ENCODE measurements at places on chromosomes 3 and 15.

- DNase-seq, result no peak
Measured at GRCh38 chr3:48820612-48821324, 26.9 kb downstream of the PRKAR2A start.

DNA sequence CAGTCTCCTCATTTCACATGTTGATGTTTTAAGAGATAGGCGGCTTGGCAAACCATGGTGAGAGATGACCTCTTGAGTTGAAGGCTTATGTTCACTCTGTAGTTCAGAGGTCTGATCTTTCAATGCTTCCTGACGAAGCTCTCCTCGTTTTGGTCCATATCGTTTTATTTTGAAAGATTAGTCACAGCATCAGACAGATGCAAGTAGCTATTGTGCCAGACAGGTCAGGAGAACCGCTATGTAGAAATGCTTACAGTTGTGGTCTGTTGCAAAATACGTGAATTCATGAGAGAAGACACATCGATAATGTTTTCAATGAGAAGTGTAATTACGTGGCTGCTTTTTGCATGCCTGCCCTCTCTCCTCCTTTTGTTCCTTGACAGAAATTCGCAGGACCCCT lies 47.5 kb downstream of the CHL1 start:
- DNase-seq, result no peak

GRCh38 chr3:185423178-185423577 lies 60.2 kb downstream of the MAP3K13 start:
- DNase-seq, result no peak

GRCh38 chr3:143375698-143376097 lies 256.1 kb downstream of the CHST2 start:
- no peak for DNase-seq

DNA sequence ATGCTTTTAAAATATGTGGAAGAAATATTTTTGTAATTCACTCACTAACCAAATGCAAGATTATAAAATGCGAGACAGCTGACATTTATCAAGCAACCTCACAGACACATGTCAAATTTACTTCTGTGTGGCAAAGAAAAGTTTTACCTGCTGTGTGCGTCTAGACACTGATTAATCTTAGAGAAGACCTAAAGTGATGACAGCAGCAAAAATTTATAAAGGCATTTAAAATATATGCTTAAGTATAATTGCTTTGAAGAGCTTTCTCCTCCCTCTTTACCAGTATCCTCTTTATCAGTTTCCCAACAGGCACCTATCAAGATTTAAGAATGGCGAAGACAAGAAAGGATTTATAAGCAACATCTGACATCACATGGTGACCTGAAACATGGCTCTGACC lies 37.3 kb downstream of the UBP1 start:
- DNase-seq, result no peak

DNA sequence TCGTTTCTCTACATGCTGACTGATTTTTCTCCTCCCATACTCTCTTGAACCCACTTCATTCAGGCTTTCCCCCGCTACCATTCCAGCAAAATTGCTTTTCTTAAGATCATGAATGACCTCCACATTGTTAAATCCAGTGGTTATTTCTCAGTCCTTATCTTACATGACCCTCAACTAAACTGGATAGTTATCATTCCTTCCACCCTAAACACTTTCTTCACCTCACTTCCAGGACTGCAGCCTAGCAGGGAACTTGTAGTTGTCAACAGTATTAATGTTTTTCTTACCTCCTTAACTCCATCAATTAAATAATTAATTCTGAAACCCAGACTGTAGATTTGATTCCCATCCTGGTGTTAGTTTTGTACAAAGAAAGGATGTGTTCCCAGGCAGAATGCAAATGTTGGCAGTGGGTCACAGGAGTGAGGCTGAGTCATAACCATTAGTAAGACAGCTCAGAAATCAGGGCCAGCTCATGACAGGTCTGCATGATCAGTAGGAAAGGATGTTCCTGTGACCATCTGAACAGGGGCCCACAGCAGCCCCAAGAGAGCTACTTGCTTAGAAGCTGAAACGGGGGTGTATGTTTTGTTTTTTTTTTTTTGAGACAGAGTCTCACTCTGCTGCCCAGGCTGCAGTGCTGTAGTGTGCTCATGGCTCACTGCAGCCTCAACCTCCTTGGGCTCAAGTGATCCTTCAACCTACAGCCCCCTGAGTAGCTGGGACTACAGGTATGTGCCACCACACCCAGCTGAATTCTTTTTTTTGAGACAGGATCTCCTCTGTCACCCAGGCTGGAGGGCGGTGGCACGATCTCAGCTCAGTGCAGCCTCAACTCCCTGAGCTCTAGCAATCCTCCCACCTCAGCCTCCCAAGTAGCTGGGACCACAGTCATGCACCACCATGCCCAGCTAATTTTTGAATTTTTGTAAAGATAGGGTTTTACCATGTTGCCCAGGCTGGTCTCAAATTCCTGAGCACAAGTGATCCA lies 9.1 kb downstream of the BCL2L10 start:
- no peak for DNase-seq

DNA sequence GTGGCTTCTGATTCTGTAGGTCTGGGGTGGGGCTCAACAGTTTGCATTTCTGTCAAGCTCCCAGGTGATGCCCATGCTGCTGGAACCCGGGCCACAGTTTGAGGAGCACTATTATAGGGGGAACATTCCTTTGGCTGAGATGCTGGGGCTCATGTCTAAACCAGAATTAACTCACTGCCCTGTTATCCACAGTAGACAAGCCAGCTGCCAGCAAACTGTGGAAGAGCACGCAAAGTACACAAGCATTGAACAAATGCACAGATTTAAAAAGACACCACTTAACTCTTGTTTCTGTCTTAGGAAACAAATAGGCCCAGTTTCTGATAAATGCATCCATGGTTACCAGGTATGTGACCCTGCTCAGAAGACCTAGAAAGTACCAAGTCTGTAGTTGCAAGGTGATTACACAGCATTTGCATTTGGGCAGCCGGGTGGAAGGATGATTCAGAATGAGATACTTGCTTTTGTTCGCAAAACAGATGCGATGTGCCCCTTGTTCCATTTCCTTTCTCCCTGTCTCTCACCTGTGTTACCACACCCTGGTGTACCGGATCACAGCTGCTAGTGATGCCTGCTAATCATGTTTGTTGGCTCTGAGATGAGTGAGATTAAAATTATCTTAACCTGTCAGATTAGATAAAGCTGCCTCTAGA lies 12.4 kb downstream of the GYG1 start:
- peak; percentile 25 for DNase-seq

- no peak for DNase-seq
Measured at GRCh38 chr3:196287090-196287439, 461 bp downstream of the PCYT1A start.

DNA sequence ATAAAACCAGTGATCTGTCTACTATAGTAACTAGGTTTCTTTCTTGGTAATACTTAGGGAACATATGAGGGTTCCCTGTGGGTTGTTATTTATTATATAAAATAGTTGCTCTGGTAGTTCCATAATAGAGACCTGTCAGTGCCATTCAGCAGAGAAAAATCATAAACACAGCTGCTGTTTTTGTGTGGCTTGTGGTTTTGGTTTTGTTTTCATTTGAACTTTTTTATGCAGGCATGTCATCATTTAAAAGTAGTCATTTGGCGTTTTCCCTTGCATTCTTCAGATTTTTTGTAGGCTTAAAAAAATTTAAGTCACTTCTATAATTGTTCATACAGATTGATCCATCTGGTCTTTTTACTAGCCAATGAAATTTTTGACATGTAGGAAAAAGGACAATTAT lies 47.9 kb downstream of the PIK3CA start:
- no peak for DNase-seq

DNA sequence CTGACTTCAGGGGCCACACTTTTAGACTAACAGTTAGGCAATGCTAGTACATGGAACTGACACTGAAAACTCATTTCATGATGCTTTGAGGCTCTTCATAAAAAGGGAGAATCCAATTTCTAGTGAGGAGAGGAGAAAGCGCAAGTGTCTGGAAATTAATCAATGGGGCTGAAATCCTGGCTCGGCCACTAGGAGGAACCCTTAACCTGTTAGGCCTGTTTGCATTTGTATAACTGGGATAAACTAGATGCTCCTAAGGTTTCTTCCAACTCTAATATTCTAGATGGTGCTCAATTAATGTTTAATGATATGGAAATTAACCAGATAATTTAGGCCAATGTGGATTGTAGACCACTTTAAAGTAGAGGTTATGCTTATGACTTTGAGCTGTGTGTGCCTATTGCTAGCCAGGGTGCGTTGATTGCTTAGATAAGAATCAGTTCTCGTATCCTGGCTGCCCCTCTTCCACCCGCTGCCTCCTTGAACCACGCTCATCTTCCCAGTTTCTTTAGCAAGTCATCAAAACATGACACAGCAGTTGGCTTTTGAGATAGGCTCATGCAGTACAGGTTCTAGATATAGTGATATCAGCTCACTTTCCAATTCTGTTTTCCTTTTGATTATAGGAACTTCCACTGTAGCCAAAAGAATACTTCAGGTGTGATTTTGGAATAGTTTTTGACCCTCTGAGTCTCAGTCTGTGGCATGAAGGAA lies 16.8 kb upstream of the CRBN start:
- DNase-seq, result no peak

GRCh38 chr3:111787556-111788463 lies 71.3 kb upstream of the PHLDB2 start:
- DNase-seq, result no peak

DNA sequence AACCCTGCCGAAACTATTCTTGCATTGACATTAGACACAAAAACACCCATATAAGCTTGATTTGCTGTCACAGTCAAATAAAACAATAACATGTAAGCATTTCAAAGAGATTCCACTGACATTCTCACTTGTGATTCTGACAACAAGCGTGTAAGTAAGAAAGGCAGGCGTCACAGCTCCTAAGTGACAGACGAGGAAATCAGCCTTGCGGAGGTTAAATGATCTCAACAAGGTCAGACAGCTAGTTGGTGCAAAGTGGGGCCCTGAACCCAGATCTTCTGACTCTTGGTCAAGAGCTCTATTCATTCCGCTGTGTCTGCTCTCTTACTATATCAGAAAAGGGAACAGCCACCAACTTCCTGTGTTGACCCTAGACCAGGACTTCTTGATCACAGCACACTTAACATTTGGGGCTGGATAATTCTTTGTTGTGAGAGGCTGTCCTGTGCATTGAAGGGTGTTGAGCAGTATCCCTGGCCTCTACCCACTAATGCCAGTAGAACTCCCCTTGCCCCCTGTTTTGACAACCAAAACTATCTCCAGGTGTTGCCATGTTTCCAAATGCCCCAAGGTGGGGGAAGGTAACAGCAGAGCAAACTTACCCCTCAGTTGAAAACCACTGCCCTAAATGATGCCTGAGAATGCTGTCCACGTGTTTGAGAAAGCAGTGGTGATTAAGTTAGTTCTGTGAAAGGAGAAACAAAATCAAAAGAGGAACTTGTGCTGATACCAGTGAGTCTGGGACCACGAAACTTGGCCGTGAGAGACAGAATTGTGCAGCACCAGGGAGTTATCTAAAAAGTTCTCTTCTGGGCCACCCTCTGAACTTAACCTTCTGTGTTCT lies 86.1 kb downstream of the LIPC start:
- DNase-seq, result no peak

DNA sequence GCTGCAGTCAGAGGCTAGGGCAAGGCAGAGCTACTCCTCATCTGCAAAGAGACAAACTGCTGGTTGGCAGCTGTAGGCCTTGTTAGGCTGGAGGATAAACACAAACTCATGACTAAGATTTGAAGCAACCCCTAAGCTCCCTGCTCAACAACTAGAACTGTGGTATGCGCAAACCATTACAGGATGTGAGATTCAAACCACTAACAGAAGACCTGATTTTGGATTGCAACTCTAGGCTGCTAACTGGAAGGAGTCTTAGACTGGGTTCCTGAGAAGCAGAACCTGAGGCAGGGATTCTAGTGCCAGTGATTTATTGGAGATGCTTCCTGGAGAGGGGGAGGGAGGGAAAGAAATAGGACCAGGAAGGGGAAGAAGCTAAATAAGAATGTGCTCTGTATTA lies 22.5 kb downstream of the CCR4 start:
- DNase-seq, result no peak

DNA sequence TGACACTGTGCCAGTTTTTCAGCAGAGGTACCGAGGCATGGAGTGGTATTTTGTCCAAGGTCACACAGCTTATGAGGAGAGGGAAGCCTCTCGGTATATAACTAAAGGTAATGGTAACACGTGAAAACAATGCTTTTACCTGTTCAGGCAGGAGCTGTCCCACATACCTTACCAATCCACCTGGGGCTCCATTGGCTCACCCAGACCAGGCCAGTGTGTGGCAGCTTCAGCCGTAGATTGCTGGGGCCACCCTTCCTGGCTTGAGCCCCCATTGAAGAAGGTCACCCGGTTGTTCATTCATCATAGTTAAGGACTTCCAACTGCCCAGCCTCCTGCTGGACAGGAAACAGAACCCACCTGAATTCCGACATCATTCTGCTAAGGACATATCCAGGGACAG lies 9.2 kb upstream of the RPP14 start:
- DNase-seq, result no peak

DNA sequence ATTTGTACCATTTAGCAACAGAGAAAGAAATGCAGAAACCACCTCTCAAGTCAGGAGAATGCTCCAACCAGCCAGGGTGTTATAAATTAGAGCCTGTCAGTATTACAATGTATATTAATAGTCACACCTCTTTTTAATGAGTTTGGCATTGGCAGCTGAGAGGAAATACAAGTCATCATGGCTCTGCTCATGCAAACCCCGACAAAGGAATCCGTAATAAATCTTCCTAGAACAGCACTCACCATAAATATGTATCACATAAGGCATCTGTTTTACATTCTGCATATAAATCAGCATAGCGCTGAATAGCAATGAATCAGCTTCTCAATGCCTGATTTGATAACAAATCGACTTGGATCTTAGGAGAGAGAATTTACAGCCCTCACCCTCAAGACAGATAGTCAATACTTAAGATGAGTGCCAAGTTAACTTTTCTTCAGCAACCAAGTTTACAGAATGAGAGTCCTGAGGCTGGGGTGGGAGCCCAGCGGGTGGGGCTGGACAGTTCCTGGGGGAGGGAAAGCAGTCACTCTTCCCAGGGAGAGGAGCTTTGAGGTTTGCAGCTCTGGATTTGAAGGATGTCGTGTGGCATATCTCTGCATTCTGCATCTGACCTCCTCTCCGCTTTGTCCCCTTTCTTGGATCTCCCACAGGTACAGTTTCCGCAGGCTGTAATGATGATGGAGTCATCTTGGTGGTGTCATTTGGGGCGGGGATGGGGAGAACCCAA lies 1034.4 kb upstream of the NR2F2 start:
- no peak for DNase-seq

DNA sequence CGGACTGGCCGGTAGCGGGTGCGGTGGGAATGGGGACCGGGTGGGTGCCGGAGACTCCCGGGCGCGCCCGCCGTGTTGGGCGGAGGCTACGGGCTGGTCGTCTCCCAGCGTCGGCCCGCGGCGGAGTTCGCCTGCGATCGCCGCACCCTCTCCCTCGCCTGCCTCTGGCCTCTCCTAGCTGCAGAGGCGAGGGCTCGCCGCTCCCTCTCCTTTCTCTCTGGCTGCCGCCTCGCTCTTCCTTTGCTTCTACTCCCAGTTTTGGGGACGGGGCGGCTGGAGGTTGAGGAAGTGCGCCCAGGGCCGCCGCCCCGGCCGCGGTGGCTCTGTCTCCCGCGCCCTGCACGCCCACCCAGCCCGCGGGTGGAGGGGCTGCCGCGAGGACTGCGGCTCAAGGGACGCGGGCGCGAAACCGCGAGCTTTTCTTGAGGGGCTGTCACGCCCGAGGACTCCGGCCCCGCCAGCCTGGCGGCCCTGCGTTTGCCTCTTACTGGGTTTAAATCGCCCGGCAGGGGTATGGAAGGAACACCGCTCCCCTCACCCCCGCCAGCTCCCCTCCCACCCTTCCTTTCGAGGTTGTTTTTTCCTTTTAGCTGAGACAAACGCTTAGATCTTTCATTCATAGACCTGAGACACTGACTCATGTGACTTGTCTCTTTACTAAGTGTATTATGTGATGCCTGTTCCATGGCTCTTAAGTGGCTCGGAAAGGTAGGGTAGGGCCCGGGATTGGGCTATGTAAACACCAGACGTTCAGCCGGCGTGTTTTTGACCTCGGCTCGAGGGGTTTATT lies 654 bp downstream of the PIK3CA start:
- DNase-seq, result no peak

All from NCI-H748 treated with DMSO at 0.1 percent for 48 hours (cell line).